ENCODE measurements at places on chromosomes 2 and 18.

- DNase-seq, result no peak
Observed at GRCh38 chr2:237326266-237327171, 87.4 kb downstream of the COL6A3 start.

DNA sequence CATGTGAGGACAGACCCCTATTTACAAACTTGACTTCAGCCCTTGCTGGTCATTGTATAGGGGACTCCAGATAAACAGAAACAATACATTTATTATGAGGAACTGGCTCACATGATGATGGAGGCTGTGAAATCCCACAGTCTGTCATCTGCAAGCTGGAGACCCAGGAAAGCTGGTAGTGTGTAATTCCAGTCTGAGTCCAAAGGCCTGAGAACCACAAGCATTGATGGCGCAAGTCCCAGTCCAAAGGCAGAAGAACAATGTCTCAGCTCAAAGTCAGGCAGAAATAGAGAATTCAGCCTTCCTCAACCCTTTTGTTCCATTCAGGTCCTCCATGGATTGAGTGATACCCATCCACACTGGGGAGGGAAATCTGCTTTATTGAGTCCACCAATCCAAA lies 28.1 kb upstream of the SPP2 start:
- DNase-seq, result no peak

- no peak for DNase-seq
Observed at GRCh38 chr2:159131914-159132281, 154.6 kb downstream of the WDSUB1 start.

GRCh38 chr18:50451100-50451842 lies 76.4 kb downstream of the SKA1 start:
- DNase-seq, result no peak

- DNase-seq, result no peak
Observed at GRCh38 chr2:17894556-17894955, 16.1 kb downstream of the KCNS3 start.

DNA sequence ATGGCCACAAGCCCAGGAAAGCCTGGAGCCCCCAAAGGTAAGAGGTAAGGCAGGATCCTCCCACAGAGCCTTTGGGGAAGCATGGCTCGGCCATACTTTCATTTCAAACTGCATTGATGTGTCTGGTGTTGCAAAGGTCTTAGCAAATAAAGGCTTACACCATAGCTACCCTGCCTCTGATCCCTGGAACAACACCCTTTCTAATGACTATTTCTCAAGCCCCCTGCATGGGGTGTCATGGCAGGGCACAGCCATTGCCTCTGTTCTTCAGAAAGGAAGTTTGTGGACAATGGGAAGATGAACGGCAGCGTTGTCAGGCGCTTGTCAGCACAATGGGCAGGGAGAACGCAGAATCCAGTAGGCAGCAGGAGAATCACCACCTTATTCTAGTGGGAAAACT lies 435.0 kb upstream of the SMIM21 start:
- no peak for DNase-seq

DNA sequence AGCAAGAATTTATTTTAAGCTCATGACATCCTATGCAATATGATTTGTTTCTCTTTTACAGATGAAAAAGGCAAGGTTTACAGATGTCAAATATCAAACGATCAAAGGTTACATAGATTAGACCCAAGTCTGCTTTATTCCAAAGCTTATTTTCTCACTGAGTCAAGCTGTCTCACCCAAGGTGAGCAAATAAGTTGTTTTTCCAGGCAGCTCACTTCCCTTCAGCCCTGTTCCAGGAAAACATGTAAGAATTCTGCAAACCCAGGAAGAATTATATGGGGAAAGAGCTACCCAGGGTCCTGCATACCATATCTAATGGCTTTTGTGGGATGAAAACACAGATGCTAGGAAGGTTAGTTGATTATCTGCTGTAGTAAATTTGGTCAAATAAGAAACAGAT lies 57.7 kb upstream of the SCN9A start:
- DNase-seq, result no peak

- no peak for DNase-seq
Observed at GRCh38 chr2:179981085-179981484, 26.0 kb downstream of the CWC22 start.

DNA sequence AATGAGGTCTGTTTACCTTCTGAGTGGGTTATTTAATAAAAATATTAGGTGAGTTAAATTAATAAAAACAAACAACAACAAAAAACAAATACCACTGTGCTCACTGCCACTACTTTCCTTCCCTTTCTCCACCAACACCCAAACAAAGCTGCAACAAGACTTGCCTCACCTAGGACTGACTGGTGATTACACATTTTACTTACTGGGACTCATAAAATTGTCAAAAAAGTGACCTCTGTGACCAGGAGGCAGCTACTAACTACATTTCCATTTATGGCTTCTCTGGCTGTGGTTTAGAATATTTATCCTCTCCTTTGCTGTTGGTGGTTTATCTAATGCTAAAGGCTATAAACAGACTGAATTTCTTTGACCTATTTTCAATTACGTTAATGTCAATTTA lies 39.8 kb downstream of the EFEMP1 start:
- no peak for DNase-seq

- no peak for DNase-seq
Observed at GRCh38 chr18:70405052-70405451, 116.2 kb downstream of the SOCS6 start.

Data from CD4-positive, alpha-beta T cell treated with Interleukin-15 for 1 hour (primary cell).